ENCODE measurements at places on chromosomes 12 and 14. TPM values are rescaled to one million over a fixed set of nuclear protein-coding genes. Genes with fewer than 3 reads are reported as not detected.

DNA sequence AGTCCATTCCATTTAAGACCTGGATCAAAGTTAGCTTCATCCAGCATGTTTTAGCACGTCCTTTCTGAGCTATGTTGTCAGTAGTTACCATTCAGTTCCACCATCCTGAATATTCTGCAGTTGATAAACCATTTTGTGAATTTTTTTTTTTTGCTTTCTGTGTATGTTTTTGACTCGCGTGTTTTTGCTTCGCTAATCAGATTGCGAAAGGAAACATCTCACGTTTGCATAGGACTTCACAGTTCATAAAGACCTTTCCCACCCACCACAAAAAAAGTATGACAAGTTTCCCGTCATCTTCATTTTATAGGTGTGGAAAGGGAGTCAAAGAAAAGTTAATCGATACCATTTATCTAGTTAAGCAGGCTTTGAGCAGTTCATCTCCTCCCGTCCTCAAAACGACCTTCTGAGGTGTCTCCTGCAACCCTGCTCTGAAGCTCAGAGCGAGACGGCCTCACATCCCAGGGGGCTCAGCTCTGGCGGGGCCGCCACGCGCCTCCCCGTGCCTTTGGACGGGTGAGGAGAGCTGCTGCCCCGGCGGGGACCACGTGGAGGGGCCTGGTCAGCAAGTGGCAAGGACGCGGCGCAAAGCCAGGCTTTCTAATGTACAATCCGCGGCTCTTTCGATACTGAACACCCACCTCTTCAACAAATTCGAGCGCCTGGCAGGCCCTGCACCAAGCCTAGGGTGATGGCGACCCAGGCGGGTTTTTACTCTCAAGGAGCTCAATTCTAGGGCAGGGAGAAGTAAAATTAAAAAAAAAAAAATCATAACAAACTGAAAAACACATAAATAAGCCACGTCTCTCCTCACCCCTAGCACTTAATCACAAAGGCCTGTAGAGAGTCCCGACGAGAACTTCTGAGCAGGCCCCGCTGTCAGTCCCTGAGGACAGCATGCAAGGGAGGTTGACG, 988 bp upstream of the TMEM263 start:
- peak overlapping the region; percentile 98 for H3K27ac ChIP-seq
- no peaks in the 10 kb centered on the region for H3K4me1 ChIP-seq
- peak overlapping the region; percentile 99 for H3K4me3 ChIP-seq
- H3K36me3 ChIP-seq = no peaks in the 10 kb centered on the region
- peak; percentile 34 for DNase-seq

GRCh38 chr14:71619472-71619871, 312.8 kb upstream of the RGS6 start:
- DNase-seq = no peak
- H3K4me3 ChIP-seq = no peak overlapping the region
- H3K27me3 ChIP-seq = no peaks in the 10 kb centered on the region
- peaks cover 3% of the 10 kb centered on the region for H3K4me1 ChIP-seq

DNA sequence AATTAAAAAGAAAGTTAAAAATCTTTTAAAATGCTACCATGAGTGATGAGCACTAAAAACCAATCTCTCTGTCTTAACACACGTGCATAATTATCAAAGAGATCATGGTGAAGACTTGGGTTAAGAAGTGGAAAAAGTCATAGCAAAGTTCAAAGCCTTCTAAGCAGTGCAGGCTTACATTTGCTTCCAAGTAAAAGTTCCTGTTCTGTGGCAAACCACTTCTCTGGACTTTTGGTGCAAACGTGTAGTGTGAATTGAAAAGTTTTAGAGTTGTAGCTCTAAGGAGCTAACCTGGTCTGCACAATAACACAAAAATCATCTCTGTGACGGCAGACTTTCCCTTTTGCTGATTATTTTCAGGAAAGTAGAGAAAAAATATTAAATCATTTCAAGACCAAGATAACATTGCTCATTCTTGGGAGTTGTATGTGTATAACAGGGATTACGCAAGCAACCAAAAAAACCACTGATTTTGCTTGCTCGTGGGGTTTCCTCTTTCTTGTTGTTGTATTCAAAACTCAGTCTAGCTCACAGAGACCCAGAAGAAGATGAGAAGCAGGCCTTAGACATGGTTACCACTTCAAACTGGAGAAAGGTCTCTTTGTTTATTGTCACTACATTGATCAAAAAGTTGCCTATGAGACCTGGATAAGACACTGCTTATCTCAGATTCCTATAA, 2.3 kb upstream of the GLIPR1 start:
- no peaks in the 10 kb centered on the region for H3K27me3 ChIP-seq
- no peak overlapping the region for H3K4me3 ChIP-seq
- H3K36me3 ChIP-seq = no peaks in the 10 kb centered on the region
- peaks cover 9% of the 10 kb centered on the region for H3K4me1 ChIP-seq
- DNase-seq = peak; percentile 82
- no peak overlapping the region for H3K27ac ChIP-seq

- DNase-seq = no peak
- no peaks in the 10 kb centered on the region for H3K4me1 ChIP-seq
- H3K27ac ChIP-seq = no peak overlapping the region
- H3K4me3 ChIP-seq = no peak overlapping the region
- H3K36me3 ChIP-seq = no peaks in the 10 kb centered on the region
These were observed 85.2 kb downstream of the TMTC3 start for GRCh38 chr12:88227263-88227662.

DNA sequence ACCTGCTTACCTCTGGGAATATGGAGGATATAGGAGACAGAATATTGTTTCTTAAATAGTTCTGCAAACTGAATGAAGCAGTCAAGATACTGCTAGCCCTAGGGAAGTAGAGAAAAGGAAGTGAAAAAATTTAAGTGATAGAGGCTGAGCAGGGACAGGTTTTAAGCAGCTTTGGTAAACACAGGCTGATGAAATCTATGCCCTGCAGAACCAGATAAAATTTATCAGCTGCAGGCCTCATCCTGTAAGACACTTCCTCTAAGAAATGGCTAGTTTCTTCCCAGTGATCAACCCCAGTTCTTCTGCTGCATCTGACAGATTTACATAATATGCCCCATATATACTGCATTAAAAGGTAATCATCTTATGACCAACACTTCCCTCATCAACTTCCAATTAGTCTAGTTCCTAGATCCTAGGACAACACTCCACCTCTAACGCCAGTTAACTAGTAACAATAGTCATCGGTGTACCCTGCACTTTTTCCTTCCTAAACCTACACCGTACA, 1.3 kb upstream of the ESYT1 start:
- H3K27ac ChIP-seq = peak overlapping the region; percentile 54
- DNase-seq = no peak
- no peaks in the 10 kb centered on the region for H3K27me3 ChIP-seq
- H3K36me3 ChIP-seq = peaks cover 9% of the 10 kb centered on the region
- H3K4me3 ChIP-seq = no peak overlapping the region

DNA sequence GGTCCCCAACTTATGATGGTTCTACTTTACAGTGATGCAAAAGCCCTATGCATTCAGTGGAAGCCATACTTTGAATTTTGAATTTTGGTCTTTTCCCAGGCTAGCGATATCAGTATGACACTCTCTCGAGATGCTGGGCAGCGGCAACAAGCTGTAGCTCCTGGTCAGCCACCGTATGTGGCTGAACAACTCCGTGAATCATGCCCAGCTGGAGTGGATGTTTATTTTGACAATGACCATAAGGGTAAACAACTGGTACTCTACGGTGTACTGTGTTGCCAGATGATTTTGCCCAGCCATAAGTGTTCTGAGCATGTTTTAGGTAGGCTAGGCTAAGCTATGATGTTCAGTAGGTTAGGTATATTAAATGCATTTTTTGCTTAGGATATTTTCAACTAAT, 8.2 kb upstream of the ZNF410 start:
- no peak overlapping the region for H3K4me3 ChIP-seq
- H3K36me3 ChIP-seq = no peaks in the 10 kb centered on the region
- no peaks in the 10 kb centered on the region for H3K27me3 ChIP-seq
- H3K27ac ChIP-seq = no peak overlapping the region
- DNase-seq = peak; percentile 58

GRCh38 chr12:38785381-38785780, 120.0 kb downstream of the CPNE8 start:
- no peaks in the 10 kb centered on the region for H3K36me3 ChIP-seq
- no peak overlapping the region for H3K27ac ChIP-seq
- no peaks in the 10 kb centered on the region for H3K4me1 ChIP-seq
- H3K4me3 ChIP-seq = no peak overlapping the region
- no peaks in the 10 kb centered on the region for H3K27me3 ChIP-seq
- DNase-seq = no peak

DNA sequence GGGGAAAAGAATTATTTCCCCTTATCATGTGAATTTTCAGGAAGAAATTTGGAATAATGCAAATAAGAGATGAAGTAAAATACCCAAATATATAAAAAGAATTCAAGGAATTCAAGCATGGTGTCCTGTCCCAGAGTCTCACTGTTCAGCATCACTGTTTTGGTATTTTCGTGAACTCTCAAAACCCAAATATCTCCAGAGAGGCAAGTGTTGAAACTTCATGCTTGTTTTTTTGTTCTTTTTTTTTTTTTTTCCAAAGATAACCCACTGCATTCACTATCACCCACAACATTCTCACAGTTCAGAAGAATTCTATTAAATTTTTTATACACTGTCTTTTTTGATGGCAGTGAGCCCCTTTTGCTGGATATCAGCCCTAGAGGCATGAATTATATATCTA, 354.9 kb downstream of the DIO2 start:
- no peak overlapping the region for H3K4me3 ChIP-seq
- H3K36me3 ChIP-seq = no peaks in the 10 kb centered on the region
- H3K27me3 ChIP-seq = no peaks in the 10 kb centered on the region
- DNase-seq = peak; percentile 58
- H3K27ac ChIP-seq = no peak overlapping the region
- H3K4me1 ChIP-seq = no peaks in the 10 kb centered on the region

DNA sequence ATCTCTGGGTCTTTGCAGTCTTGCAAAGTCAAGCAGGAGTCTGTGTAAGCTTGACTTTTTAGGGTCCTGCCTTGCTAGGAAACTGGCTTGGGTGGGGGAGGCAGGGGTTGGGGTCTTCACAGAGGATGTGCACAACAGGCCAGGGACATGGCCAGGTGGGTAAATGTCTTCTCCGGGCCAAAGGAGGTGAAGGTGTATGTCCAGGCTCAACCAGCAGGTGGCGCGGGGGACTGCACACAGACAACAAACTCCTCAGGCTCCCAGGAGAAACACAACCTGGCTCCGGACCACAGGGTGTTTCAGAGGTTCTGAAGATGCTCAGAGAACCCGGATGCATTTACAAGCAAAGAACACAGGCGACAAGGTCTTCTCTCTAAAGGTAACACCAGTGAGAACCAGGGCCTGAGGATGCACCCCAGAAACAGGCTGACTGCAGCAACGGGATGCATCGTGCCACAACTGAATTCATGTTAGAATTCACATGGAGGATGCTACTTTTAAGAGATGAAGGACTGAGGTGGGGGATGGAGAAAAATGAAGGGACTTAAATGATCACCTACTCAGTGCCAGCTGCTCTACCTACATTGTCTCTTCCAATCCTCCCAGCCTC, 56.0 kb downstream of the PLEKHG3 start:
- no peak overlapping the region for H3K27ac ChIP-seq
- H3K36me3 ChIP-seq = no peaks in the 10 kb centered on the region
- H3K4me3 ChIP-seq = no peak overlapping the region
- H3K4me1 ChIP-seq = peaks cover 34% of the 10 kb centered on the region
- peak; percentile 11 for DNase-seq

GRCh38 chr14:67820428-67820971, 921 bp downstream of the RAD51B start:
- H3K4me3 ChIP-seq = peak overlapping the region; percentile 81
- no peaks in the 10 kb centered on the region for H3K27me3 ChIP-seq
- DNase-seq = peak; percentile 16
- H3K36me3 ChIP-seq = no peaks in the 10 kb centered on the region
- peak overlapping the region; percentile 72 for H3K27ac ChIP-seq

- H3K27me3 ChIP-seq = no peaks in the 10 kb centered on the region
- no peak overlapping the region for H3K27ac ChIP-seq
- H3K4me3 ChIP-seq = no peak overlapping the region
- no peaks in the 10 kb centered on the region for H3K4me1 ChIP-seq
- no peaks in the 10 kb centered on the region for H3K36me3 ChIP-seq
These were observed 49.3 kb downstream of the SLC25A21 start for GRCh38 chr14:37122919-37123639.

DNA sequence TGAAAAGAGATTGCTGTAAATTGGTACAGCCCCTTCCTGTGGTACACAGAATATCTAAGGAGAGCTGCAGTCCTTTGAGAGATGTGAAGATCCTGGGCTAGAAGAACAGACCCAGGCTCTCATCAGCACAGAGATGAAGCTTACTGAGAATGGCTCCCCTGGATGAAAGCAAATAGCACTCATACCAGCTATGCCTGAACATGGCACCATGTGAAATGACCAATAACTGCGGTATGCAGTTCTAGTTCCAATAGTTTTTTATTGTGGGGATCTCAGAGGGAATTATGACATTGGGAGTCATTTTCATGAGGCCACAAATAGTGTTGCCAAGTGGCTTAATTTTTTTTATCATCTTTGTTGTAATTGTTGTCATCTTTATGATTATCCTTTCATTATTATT, 15.4 kb upstream of the TRHDE start:
- no peak overlapping the region for H3K4me3 ChIP-seq
- DNase-seq = no peak
- no peak overlapping the region for H3K27ac ChIP-seq
- no peaks in the 10 kb centered on the region for H3K4me1 ChIP-seq

GRCh38 chr12:74021937-74022336, 515.7 kb upstream of the ATXN7L3B start:
- no peak overlapping the region for H3K4me3 ChIP-seq
- no peaks in the 10 kb centered on the region for H3K27me3 ChIP-seq
- H3K36me3 ChIP-seq = no peaks in the 10 kb centered on the region
- H3K4me1 ChIP-seq = no peaks in the 10 kb centered on the region
- peak; percentile 51 for DNase-seq

GRCh38 chr12:2533036-2533435, 261.7 kb upstream of the FKBP4 start:
- DNase-seq = no peak
- H3K36me3 ChIP-seq = no peaks in the 10 kb centered on the region
- no peaks in the 10 kb centered on the region for H3K27me3 ChIP-seq
- H3K4me3 ChIP-seq = no peak overlapping the region
- no peaks in the 10 kb centered on the region for H3K4me1 ChIP-seq

DNA sequence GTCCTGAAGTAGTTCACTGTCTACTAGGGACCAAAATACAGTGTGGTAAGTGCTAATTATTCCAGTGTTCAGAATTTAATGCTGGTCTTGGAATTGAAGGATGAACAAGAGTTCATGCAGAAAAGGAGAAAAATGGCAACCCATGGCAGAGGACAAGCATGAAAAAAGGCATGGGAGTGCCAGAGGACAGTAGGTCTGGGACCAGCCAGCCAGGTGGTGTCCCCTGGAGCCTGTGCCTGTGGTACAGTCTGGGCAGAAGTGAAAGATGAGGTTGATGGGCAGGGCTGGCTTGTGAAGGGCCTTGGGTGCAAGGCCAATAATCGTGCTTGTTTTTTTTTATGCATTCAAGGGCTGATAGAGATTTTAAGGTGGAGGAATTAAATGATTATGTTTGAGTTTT, 21.0 kb downstream of the C12orf75 start:
- H3K27ac ChIP-seq = no peak overlapping the region
- H3K27me3 ChIP-seq = no peaks in the 10 kb centered on the region
- DNase-seq = no peak

- H3K4me1 ChIP-seq = no peaks in the 10 kb centered on the region
- H3K4me3 ChIP-seq = no peak overlapping the region
- no peaks in the 10 kb centered on the region for H3K27me3 ChIP-seq
These were observed 22.2 kb downstream of the SGPP1 start for GRCh38 chr14:63705561-63706070.

- H3K27ac ChIP-seq = no peak overlapping the region
- H3K36me3 ChIP-seq = no peaks in the 10 kb centered on the region
- DNase-seq = no peak
- H3K4me3 ChIP-seq = no peak overlapping the region
These were observed 379.7 kb upstream of the DDHD1 start for GRCh38 chr14:53532853-53533252.

TOMM20L gene
- not detected for polyA plus RNA-seq

SDR9C7 gene
- polyA plus RNA-seq = not detected

KRT72 gene
- not detected for polyA plus RNA-seq

ACOT4 gene
- 0.17 TPM for polyA plus RNA-seq

SDS gene
- not detected for polyA plus RNA-seq

ACSM4 gene
- polyA plus RNA-seq = not detected

All from fibroblast of lung (primary cell).